ENCODE measurements at places on chromosomes 16 and 17. TPM values are rescaled to one million over a fixed set of nuclear protein-coding genes. Genes with fewer than 3 reads are reported as not detected.

- no peak for DNase-seq
Observed at GRCh38 chr16:27052007-27052406, 14.7 kb upstream of the C16orf82 start.

- DNase-seq: no peak
Observed at GRCh38 chr16:64475627-64476351, 646.1 kb downstream of the CDH11 start.

- no peak for DNase-seq
Observed at GRCh38 chr16:69496376-69496775, 69.4 kb upstream of the NFAT5 start.

- DNase-seq: no peak
Observed at GRCh38 chr17:76946111-76946771, 78.0 kb downstream of the MGAT5B start.

GRCh38 chr17:15171167-15172047, 93.7 kb downstream of the PMP22 start:
- DNase-seq: no peak

DNA sequence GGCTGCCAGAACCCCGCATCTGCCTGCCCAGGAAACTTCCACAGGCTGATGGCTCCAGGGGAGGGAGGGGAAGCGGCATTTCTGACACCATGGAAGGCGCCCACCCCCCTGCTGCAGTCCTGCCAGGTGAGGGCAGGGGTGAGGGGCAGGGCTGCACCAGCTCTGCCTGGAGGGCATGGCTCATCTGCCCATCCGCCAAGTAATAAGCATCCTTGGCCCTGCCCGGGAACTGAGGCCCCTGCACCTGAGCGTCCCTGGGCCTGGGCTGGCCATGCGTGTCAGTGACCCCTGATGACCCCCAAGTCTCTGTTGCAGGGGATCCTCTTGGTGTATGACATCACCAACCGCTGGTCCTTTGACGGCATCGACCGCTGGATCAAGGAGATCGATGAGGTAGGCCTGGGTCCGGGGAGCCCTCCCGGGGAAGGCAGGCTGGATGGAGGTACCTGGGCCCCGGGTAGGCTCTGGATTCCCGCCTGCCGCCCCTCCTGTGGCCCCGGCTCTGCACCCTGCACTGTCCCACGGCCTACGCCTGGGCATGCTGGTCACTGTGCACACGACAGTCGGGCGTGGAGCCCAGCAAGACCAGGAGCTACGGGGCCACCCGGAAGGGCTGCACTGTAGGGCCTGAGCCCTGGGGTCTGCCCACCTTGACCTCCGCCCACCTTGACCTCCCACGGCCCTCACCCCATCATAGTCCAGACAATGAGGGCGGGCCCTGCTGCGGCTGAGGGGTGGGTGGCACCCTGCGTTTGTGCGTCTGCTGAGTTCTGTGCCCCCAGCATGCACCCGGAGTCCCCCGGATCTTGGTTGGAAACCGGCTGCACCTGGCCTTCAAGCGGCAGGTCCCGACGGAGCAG, 5.4 kb upstream of the WFIKKN1 start:
- no peak for DNase-seq

- DNase-seq: no peak
Observed at GRCh38 chr17:60863892-60864707, 186.4 kb downstream of the BCAS3 start.

DNA sequence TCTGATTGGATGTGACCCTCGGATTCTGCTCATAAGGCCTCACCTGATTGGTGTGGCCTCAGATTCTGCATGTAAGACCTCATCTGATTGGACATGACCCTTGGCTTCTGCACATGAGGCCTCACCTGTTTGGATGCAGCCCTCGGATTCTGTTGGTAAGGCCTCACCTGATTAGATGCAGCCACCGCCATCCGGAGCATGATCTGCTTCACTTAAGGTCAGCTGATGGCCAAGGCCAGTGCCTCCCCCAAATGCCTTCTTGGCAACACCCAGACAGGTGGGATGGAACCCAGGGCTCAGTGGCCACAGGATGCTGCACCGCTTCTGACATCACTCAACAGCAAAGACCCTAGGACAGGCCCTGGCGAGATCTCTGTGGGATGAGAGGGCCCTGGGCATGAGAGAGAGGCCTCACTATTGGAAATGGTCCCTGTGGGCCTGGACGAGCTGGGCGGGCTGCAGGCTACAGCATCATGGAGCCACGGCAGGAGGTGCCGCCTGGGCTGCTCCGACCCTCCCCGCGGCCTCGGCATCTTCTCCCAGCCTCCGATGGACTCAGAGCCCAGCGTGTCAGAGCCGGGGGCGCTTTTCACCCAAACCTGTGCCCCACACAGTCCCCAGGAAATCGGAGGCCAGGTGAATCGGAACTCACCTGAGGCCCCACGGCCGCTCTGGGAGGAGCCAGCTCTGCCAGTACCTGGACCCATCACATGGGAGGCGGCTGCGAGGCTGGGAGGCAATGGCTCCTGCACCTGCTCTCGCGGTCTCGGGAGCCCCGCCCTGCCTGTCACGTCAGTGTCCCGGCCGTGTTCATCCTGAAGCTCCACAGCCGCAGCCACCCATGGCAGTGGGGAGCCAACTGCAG, 60.9 kb upstream of the ZNF469 start:
- no peak for DNase-seq

DNA sequence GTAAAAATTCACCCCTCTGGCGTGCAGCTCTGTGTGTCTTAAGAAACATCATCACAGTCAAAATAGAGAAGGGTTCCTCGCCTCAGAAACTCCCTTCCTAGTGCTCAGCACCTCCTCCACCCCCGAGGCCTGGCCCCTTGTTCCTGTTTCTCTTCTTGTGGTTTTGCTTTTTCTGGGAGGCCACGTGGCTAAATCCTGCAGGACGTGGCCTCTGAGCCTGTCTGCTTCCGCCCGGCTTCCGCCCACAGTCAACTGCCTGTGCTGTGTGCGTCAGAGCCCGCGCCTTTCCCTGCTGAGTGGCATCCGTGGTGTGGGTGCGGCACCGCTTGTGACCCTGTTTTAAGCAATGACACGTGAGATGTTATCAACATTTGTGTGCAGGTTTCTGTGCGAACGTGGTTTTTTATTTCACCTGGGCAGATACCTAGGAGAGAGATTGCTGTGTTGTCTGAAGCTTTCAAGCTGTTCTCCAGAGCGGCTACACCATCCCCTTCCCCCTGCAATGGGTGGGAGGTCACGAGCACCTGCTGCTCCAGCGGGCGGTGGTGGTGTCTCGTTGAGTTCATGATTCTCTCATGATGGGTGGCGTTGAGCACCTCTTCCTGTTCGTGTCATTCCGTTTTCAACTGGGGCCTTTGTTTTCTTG, 21.7 kb downstream of the ACSF3 start:
- peak; percentile 15 for DNase-seq

DNA sequence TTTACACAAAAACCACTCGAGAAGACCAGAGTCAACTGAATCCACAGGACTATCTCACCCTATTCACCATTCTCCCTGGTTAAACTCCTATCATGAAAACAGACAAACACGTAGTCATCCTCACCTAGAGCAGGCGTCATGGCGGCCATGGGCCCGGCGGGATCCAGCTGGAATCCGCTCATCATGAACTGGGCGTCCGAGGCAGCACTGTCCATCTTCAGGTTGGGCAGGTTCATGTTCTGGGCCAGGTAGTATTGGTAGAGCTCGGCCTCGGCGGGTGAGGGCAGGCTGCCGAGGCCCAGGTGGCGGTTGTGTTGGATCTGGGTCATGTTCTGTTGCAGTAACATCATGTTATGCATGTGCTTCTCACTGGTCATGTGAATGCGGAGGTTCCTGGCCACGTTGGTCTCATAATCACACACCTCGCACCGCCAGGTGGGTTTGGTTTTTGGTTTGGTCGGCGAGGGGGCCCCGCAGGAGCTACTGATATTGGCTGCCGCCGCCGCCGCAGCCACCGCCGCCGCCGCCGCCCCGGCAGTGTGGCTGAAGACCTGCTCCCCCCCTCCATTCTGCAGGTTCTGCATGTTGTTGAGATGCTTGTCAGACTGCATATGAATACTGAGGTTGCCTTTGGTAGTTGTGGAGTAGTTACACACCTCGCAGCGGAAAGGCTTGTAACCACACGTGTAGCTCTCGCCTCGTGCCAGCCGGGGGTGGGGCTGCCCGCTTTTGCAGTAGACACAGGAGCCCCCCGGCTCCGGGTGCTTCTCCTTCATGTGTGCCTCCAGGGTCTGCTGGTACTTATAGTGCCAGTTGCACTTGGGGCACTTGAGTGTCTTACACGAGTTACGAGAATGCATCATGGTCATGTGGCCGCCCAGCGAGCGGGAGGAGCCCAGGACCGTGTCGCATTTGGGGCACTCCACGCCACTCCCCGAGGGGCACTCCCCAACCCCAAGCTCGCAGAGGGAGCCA, 90.3 kb downstream of the ZFHX3 start:
- no peak for DNase-seq

DNA sequence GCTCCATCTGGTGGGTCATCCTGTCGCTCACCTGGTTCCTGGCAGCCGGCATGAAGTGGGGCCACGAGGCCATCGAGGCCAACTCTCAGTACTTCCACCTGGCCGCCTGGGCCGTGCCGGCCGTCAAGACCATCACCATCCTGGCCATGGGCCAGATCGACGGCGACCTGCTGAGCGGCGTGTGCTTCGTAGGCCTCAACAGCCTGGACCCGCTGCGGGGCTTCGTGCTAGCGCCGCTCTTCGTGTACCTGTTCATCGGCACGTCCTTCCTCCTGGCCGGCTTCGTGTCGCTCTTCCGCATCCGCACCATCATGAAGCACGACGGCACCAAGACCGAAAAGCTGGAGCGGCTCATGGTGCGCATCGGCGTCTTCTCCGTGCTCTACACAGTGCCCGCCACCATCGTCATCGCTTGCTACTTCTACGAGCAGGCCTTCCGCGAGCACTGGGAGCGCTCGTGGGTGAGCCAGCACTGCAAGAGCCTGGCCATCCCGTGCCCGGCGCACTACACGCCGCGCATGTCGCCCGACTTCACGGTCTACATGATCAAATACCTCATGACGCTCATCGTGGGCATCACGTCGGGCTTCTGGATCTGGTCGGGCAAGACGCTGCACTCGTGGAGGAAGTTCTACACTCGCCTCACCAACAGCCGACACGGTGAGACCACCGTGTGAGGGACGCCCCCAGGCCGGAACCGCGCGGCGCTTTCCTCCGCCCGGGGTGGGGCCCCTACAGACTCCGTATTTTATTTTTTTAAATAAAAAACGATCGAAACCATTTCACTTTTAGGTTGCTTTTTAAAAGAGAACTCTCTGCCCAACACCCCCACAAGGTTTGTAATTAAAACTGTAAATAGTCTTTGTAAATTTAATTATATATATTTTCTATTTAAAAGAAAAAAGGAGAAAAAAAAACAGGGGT, 1.7 kb downstream of the FZD2 start:
- DNase-seq: no peak

GRCh38 chr17:9924735-9925191, 19.7 kb upstream of the RCVRN start:
- peak; percentile 7 for DNase-seq

- no peak for DNase-seq
Observed at GRCh38 chr17:20302246-20302917, 165.0 kb downstream of the LGALS9B start.

GRCh38 chr16:57578521-57579360, 36.3 kb downstream of the ADGRG5 start:
- DNase-seq: no peak

DNA sequence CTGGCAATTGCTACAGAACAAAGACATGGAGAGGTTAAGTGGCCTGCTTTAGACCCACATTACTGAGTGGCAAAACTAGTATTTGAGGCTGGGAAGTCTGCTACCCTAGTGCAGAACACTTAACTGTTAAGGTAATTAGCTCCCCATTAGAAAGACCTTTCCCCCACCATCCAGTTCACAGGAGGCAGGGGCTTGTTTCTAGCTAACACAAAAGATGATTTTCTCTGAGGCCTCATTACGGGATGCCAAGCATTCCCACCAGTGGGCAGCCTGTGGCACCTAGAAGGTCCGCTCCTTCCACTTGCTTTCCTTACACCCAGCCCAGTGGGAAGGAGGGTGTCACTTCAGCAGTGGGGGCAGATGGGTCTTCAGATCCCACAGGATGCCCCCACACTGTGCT, 99.1 kb downstream of the RBFOX1 start:
- DNase-seq: no peak

DNA sequence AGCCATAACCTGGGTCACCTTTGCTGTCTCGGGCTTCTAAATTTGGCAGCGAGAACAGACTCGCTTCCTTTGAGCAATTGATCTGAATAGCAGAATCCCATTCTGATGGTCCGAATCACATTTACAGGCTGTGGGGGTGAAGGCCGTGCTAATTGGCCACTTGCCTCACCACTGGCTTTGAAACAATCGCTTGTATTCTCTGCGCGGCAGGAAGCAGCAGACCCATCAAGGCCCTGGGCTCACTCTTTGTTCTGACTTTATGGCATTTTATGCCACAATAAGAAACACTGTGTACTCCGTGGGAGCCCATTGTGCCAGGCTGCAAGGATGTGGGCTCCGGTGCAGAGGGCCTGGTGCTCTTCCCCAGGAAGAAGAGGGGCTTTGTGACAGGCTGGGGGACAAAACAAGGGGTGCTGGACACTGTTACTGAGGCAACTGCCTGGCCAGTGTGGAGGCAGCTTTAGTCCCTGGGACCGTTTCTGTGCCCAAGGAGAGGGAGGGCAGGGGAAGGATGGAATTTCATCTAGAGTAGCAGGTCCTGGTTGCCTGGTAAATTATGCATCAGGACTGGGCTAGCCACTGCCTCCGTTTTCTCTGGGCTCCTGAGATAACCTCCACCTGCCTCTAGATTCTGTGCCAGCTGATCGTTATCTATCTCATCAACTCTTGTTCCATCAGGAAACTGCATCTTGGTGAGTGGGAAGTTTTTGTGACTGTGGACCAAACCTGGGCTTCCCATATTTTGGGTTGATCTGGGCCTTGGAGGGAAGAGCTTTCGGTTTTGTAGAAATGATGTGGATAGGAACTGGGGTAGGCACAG, 78.5 kb downstream of the MRC2 start:
- no peak for DNase-seq

Gene NPIPA3
- polyA plus RNA-seq: 1.2 TPM

Gene NTN1
- 0.29 TPM for polyA plus RNA-seq

Gene MAF
- polyA plus RNA-seq: 5.7 TPM

Gene CNP
- polyA plus RNA-seq: 37.2 TPM

Gene CCDC40
- polyA plus RNA-seq: 2.2 TPM

Gene TIMP2
- 1.2 TPM for polyA plus RNA-seq

Gene CD300LB
- not detected for polyA plus RNA-seq

Gene SCNN1B
- polyA plus RNA-seq: 0.92 TPM

Gene SDR42E2
- polyA plus RNA-seq: not detected

All from keratinocyte (primary cell).